ENCODE measurements at places on chromosomes 5 and 9. TPM values are rescaled to one million over a fixed set of nuclear protein-coding genes. Genes with fewer than 3 reads are reported as not detected.

DNA sequence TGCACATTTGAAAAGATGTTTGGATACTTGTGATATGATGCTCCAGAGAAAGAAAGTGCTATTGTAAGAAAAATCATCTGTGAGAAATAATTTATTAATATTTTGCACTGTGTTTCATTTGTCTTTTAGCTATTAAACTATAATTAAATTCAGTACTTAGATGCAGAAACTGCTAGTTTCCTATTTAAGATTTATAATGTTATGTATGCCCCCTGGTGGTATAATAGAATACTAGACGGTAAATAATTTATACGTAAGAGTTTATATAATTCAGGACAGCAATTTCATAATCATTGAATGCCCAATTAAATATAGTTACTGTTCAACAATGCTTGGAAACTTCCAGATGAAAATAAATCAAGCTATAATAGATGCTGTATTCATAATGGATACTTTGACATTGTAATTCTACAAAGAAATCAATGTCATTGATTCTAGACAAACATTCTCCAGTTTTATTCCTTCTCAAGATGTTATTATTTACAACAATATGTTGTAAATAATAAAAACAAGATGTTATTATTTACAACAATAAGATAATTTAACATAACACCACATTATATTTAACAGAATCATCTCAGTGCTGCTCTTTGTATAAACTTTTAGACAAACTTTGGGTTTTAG is 101.0 kb downstream of the TMEM232 start:
- no peaks in the 10 kb centered on the region for H3K4me1 ChIP-seq
- no peaks in the 10 kb centered on the region for H3K36me3 ChIP-seq
- no peak for DNase-seq
- no peak overlapping the region for H3K4me3 ChIP-seq
- H3K27me3 ChIP-seq = peaks cover 2% of the 10 kb centered on the region

- no peaks in the 10 kb centered on the region for H3K4me1 ChIP-seq
- no peaks in the 10 kb centered on the region for H3K36me3 ChIP-seq
- DNase-seq = no peak
- peaks cover 3% of the 10 kb centered on the region for H3K27me3 ChIP-seq
- no peak overlapping the region for H3K27ac ChIP-seq
Observed at GRCh38 chr5:180428598-180428997, 65.6 kb upstream of the CNOT6 start.

DNA sequence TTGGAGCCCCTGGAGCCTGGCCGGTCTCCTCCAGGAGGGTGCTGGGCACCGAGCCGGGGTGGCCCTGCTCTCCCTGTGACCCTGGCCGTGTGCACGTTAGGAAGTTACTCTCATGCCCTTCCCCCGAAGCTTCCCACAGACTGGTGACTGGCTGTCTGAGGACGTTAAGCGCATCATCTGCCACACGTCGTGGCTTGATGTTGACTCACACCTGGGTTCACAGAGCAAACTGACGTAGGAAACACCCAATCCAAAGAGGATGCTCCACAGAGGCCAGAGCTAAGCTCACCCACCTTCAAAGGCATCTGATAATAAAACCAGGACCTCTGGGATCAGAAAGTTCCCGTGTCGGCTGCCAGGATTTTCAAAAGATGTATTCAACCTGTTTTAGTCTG is 152.9 kb upstream of the PHYKPL start:
- peaks cover 4% of the 10 kb centered on the region for H3K27me3 ChIP-seq
- no peak for DNase-seq
- H3K4me1 ChIP-seq = no peaks in the 10 kb centered on the region
- H3K36me3 ChIP-seq = no peaks in the 10 kb centered on the region

- peaks cover 8% of the 10 kb centered on the region for H3K27me3 ChIP-seq
- H3K36me3 ChIP-seq = no peaks in the 10 kb centered on the region
- DNase-seq = no peak
- no peak overlapping the region for H3K27ac ChIP-seq
Observed at GRCh38 chr5:96347502-96348292, 85.4 kb downstream of the PCSK1 start.

Gene OR1L4
- not detected for total RNA-seq

Gene MACIR
- total RNA-seq = 1.8 TPM

Gene FOXD4L6
- not detected for total RNA-seq
